Dermis microvascular lymphatic vessel endothelial cell (primary cell): ENCODE measurements at places on chromosomes 3 and 15. TPM values are rescaled to one million over a fixed set of nuclear protein-coding genes. Genes with fewer than 3 reads are reported as not detected.

The CCR3 gene
- total RNA-seq: not detected in 2 replicates

DNA sequence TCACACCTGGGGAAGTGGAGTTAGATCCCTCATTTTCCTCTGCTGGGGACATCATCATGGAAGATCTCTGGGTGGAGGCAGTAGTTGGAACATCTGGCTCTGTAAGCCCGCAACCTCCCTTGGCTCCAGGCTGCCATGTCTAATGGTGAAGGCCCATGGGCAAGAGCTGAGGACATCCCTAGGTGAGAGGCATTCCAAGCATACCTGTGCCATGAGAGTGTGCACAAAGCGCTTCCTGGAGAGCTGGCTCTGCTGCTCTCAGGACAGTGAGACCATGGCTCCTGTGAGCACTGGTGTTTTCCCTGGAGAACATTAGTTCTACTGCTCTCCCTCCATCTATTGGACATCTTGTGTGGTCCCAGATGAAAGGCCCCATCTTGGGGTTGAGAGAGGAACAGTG, 7.7 kb downstream of the MAPKAPK3 start:
- no peak for DNase-seq

The EPHA6 gene
- total RNA-seq: under 0.01 TPM in 2 replicates

The GOLIM4 gene
- total RNA-seq: 20.6 and 21.8 TPM in 2 replicates

GRCh38 chr3:33918126-33918756, 119.8 kb downstream of the PDCD6IP start:
- no peak for DNase-seq
